Motor neuron (in vitro differentiated cells): ENCODE measurements at places on chromosomes 11 and 22. TPM values are rescaled to one million over a fixed set of nuclear protein-coding genes. Genes with fewer than 3 reads are reported as not detected.
A peak's percentile ranks its signal among the peaks of the same experiment; 100 is the strongest.

GRCh38 chr22:21044931-21045584 lies 688 bp upstream of the LRRC74B start:
- peak; percentile 56 for ATAC-seq

- ATAC-seq = no peak
Observed at GRCh38 chr22:49212466-49212865, 615.2 kb downstream of the BRD1 start.

DNA sequence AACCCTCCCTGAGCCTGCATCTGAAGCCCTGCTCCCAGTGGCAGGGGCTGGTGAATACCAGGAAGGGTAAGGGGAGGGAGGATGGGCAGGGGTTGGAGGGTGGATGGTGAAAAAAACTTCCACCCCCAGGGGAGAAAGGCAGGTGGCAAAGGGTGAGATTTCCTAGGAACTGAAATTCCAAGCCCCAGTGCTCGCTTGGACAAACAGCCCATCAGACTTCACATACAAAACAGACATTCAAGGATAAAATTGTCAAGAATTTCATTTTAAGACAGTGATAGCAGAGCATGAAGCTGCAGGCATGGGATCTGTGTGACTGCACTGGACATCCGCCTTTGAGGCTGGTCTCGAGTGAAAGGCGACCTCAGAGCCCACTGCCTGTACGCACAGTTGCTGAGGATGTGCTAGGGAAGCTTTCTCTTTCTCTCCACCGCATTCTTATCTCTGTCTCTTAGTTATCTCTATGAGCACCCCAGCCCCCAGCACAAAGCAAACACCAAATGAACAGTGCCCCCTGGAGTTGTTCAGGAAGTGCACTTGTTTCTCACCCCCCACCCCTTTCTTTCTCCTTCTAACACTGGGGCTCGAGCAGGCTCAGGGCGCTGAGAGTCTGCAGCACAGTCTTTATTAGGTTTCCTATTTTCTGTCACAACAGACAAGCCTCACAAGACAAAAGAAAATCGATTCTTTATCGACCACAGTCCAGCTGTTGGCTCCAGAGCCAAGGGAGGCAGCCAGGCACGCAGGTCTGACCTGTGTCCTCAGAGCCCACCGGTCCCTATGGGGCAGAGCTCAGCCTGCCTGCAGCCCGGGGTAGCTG lies 237.3 kb upstream of the NCAM1 start:
- ATAC-seq = peak; percentile 60

DNA sequence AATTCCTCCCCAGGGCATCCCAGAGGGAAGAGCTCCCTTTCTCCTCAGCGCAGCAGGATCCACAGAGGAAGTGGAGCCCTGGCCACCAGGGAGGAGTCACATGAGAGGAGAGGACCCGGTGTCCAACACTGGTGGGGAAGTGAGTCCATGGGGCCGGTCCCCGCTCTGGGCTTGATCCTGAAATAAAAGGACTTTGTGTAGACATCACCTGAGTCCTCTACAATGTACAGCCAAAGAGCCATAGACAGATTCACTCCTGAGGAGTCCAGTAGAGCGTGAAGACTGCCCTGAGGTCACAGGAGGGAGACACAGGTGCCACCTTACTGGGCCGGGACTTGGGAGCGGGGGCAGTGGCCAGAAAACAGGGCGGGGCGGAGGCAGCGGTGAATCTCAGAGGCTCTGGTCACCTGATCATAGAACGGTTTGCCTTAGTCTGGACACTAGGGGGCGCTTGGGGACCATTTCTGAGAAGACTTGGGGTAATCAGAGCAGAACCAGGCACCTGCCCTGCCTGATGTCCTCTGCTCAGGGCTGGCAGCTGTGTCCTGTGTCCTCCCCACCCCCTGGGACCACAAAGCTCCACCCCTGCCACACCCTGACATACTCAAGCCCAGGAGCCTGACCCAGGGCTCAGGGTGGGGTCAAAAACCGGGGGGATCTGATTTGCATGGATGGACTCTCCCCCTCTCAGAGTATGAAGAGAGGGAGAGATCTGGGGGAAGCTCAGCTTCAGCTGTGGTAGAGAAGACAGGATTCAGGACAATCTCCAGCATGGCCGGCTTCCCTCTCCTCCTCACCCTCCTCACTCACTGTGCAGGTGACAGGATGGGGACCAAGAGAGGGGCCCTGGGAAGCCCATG lies 112.7 kb downstream of the VPREB1 start:
- peak; percentile 99 for ATAC-seq

GRCh38 chr11:68878022-68878421 lies 25.6 kb downstream of the MRPL21 start:
- no peak for ATAC-seq

DNA sequence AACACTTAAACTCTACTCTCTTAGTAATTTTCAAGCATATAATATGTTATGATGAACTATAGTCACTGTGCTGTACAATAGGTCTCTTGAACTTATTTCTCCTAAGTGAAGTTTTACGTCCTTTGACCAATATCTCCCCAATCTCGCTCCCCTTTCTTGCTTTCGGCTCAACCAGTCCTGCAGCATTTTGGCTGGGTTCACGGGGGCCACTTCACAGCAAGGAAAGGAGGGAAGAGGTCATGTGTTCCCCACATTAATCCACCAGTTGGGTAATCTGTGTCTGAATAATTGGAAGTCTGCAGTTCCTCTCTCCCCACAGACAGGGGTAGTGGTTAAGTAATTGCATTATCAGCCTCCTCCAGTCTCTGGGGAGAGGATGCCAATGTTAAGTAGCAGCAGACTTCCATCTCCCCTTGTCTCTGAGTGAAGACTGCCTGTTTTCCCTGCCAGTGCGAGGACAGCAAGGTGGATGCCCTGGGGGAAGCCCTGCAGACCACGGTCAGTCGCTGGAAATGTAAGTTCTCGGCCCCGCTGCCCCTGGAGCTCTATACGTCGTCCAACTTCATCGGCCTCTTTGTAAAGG lies 59.2 kb upstream of the CRTAM start:
- no peak for ATAC-seq

The KCNK7 gene
- total RNA-seq = 0.38 and 0.97 TPM in 2 replicates

The CCDC81 gene
- 1.8 and 2.0 TPM in 2 replicates for total RNA-seq

The APOC3 gene
- total RNA-seq = not detected in 2 replicates

The ZFTA gene
- 22.3 and 24.0 TPM in 2 replicates for total RNA-seq
